Vagina (tissue), 2 donors: ENCODE measurements at places on chromosomes 4 and X.

GRCh38 chr4:108035691-108036090, 46.0 kb downstream of the HADH start:
- DNase-seq = no peak

- no peak for DNase-seq
Measured at GRCh38 chr4:108272046-108272445, 103.3 kb upstream of the LEF1 start.

DNA sequence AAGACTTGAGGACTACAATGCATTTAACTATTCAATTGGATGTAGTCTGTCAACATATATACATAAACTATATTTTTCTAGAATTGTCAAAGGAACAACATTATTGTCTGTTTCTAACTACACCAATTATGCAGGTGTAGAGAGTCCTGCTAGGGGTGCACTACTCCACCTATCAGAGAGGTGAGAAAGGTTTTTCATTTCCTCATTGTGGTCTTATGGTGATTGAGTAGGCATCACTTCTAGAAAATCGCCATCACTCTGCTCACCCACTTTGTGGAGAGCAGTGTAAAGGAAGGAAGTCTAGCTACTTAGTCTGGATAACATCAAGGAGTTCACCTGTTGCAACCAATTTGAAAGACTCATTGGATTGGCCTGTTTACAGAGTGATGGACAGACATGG, 4.4 kb upstream of the ADH1C start:
- DNase-seq = no peak

- peak; percentile 14 for DNase-seq
Measured at GRCh38 chrX:155966876-155967275, 30.6 kb upstream of the IL9R start.

DNA sequence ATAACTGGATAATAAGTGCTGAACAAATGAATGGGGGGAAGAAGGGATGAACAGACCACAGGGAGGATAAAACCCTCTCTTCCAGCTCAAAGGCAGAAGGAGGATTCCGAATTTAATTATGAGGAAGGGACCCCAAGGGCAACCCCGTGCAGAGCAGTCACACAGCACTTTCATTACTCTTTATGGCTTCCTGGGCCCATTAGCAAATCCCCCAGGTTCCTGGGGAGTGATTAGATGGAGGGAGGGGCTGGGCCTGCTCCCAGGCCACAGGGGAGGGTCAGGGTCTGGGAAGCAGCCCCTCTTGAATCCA, 67.1 kb downstream of the PPP2R2C start:
- DNase-seq = no peak

DNA sequence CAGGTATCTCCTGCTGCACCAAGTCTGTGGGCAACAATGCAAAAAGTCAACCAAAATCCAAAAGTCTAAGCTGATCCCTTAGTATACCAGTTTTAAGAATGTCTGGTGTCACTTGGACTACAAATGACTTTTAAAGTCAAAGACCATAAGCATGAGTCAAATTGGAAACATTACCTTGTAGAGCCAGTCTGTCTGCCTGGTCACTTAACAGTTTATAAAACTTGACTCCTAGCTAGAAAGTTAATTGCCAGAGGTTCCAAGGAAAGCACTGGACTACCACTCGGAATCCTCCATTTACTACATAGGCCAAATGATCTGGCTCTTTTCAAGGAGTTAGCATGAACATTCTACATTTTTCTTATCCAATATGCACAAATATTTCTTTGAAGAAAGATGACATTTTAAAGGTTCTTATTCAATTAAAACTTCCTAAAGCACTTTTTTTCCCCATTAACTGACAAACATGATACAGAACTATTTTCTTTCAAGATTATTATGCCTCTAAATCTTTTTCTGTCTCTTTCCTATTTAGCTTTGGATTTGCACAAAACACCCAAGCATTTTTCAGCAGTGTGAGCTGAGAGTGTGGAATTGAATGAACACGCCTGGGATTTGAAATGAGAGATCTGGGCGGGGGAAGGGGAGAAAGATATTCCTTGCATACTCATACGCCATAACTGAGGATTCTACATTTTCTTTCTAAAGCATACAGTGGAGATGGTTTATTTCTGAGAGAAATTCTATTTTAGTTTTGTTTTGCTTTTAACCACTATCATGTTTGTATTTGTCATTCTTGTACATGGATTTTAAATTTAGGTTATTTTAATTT, 188.4 kb downstream of the SHROOM3 start:
- no peak for DNase-seq

DNA sequence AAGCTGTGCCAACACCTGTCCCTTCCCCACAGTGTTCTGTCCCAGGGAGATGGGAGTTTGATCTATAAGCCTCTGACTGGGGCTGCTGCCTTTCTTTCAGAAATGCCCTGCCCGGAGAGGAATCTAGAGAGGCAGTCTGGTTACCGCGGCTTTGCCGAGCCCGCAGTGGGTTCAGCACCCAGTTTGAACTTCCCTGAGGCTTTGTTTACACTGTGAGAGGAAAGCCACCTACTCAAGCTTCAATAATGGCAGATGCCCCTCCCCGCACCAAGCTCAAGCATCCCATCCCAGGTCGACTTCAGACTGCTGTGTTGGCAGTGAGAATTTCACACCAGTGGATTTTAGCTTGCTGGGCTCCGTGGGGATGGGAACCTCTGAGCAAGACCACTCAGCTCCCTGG, 33.3 kb upstream of the ARSJ start:
- no peak for DNase-seq

- no peak for DNase-seq
Measured at GRCh38 chr4:151169223-151169622, 69.8 kb downstream of the RPS3A start.

GRCh38 chr4:105991726-105992125, 96.5 kb downstream of the NPNT start:
- no peak for DNase-seq

DNA sequence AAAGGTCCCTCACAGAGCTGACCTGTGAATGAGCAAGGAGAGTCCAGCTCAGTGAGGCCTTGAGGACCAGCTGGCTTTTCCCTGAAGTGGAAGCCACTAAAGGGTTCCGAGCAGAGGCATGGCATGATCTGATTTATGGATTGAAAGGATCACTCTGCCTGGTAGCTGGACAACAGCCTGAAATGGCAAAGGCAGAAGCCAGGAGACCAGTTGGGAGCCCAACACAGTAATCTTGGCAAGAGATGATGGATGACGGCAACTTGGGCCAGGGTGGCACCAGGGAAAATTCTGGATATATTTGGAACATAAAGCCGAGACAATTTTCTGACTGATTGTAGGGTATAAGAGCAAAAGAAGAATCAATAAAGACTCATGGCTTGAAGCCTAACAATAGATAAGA, 69.3 kb upstream of the STIM2 start:
- no peak for DNase-seq

DNA sequence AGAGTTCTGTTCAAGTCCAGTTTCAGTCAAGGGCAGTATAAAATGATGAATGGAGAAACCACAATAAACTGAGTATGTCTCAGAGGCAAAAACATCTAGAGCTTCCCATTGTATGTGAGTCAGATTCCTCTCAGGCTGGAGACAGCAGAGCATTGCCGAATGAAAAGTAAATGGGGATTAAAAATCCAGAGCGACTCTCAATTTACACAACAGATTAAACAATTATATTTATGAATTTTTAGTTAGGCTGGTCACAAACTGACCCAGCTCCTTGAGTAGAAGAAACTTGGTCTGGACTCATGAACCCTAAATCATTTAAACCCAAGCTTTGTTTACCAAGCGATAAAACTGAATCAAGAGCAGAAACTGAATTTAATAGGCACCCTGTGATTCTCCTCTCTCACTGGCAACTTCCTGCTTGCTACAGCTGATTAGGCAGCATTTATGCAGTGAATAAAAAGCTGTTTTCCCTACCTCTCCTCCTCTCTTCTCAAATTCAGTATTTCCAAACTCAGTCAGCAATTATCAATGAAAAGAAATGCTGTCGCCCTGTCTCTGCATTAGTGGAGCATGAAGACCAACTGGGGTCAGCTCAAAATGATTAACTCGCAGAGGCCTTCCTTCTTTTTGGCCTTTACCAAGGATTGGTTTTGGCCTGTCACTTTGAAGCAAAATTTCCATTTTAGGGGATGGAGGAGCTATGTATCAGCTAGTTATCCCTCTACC, 568.0 kb downstream of the PDHA2 start:
- DNase-seq = no peak

DNA sequence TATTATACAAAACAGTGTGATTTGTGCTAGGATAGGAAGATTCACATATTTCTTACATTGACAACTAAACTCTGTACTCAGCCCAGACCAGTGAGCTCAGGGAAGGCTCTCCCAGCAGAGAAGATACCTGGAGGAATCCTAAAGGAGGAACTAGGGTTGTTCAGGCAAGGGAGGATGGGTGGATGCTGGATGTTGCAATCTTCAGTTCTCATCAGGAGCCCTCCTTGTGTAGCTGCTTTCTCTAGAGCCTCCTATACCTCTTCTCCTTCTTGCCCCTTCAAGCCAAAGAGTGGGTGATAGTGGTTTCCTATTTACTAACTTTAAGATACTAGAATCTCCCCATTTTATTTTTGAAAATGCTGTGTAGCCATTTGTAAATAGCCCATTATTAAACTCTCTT, 117.3 kb downstream of the NKX6-1 start:
- no peak for DNase-seq

GRCh38 chrX:916230-916599, 285.6 kb downstream of the SHOX start:
- DNase-seq = no peak

- DNase-seq = no peak
Measured at GRCh38 chrX:17039826-17040225, 93.4 kb downstream of the REPS2 start.

- DNase-seq = no peak
Measured at GRCh38 chrX:15151267-15152186, 118.4 kb downstream of the ASB9 start.

- DNase-seq = no peak
Measured at GRCh38 chrX:133868682-133869081, 116.7 kb downstream of the GPC3 start.

DNA sequence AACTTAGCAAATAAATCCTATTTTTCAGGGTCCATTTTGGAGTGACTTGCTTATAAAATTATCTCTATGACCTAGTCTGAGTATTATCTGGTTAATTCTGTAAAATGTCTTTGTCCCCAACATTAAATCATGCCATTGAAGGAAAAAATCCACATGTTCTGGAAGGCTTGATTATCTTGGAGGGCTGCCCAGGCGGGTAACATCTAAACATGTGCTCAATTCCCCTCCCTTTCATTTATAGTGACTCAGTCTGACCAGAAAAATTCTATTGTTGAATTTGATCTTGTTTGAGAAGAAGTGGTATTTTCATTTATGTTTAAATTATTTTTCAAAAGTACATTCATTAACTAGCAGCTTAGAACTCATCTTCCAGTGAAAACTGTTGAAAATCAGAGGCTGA, 55.4 kb upstream of the SLC10A7 start:
- DNase-seq = no peak

DNA sequence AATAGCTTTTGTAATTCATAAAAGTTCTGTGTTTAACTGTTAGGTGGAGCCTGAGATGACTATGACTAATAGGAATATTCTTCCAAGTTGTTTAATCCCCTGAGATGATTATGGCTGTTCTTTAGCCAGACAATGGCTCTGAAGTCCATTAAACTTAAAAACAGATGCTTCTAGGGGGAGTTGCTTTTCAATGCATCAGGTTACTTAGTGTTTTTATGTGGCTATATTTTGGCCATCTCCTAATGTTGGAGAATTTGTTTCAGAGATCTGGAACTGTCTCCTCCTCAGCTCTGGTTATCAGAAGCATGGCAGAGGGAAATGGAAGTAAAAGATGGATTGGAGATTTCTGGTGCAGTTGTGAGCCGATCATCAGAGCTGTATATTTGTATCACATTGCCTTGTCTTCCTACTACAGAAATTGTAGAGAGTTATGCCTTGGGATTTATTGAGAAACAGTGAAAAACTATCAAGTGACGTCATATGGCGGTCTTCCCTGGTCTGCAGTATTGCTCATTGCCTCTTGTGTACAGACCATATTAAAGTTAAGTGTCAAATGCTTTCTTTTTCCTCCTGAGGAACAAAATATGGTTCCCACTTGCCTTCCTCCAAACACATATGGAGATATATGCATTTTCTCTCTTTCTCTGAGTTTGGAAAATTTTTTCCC, 29.8 kb downstream of the SGMS2 start:
- DNase-seq = no peak

DNA sequence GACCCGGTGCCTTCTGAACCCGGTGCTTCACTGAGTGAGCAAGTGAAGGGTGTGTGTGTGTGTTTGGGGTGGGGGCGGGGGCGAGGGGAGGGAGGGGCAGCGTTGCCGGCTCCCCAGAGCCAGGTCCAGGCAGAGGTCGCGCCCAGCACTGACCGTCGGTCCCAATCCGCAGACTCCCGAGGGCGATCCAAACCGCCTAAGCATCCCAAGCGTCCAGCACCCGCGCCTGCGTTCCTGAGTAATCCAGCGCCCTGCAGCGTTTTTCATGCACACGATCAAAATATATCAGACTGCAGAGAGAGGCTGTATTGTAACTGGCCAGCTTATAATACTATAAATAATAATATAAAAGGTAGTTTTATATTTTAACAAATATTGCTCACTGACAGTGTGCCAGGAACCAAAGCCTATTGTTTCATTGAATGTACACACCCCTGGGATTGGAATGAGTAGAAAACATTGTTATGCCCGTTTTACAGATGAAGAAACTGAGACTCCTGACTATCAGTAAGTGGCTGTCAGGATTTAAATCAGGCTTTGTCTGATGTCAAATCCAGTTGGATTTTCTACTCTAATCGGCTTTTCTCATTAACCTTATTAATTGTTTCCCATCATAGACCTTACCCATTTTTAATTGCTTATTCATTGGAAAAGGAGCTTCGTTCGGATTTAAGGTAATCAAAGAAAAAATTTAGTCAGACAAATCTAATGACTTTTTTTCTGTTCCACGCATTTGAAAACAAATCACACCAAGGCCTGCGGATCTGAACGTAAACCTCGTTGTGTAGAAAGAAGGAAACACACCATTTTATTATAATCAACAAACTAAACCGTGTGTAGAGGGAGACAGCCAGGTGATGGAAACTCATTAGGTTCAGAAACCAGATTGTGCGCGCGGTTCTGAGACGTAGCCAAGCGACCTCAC, 4.0 kb upstream of the NKX3-2 start:
- DNase-seq = no peak
